ENCODE measurements at places on chromosomes 7 and 10. TPM values are rescaled to one million over a fixed set of nuclear protein-coding genes. Genes with fewer than 3 reads are reported as not detected.

Gene C10orf143
- 4.8 TPM for total RNA-seq

Gene SLC13A1
- total RNA-seq = 132 TPM

Gene NODAL
- total RNA-seq = 0.12 TPM

DNA sequence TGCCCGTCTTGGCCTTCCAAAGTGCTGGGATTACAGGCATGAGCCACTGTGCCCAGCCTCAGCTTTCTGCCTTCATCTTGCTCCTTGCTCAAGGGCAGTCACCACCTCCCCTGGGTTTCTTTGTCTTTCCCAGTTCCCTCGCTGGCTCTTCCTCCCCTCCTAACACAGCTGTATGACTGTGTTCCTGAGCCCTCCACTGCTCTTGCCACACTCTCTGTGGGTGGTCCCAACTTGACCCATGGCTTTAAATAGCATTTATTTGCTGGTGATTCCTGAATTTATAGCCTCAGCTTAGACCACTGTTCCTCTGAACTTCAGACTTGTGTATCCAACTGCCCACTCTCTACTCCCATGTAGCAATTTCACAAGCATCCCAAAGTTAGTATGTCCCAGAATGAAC, 181.3 kb downstream of the BAMBI start:
- no peak for DNase-seq

Gene SUMF2
- 245 TPM for total RNA-seq

- no peak for DNase-seq
These were observed 71.7 kb downstream of the TAF3 start for GRCh38 chr10:7889947-7890542.

Gene EPO
- total RNA-seq = not detected

Gene BEND7
- 43.5 TPM for total RNA-seq

Gene PAX4
- total RNA-seq = not detected

GRCh38 chr7:4828720-4829383, 33.0 kb downstream of the PAPOLB start:
- DNase-seq = no peak

Gene NACAD
- total RNA-seq = 4.9 TPM

Gene EVX1
- not detected for total RNA-seq

- no peak for DNase-seq
These were observed 72.4 kb upstream of the CXCL12 start for GRCh38 chr10:44457259-44457658.

DNA sequence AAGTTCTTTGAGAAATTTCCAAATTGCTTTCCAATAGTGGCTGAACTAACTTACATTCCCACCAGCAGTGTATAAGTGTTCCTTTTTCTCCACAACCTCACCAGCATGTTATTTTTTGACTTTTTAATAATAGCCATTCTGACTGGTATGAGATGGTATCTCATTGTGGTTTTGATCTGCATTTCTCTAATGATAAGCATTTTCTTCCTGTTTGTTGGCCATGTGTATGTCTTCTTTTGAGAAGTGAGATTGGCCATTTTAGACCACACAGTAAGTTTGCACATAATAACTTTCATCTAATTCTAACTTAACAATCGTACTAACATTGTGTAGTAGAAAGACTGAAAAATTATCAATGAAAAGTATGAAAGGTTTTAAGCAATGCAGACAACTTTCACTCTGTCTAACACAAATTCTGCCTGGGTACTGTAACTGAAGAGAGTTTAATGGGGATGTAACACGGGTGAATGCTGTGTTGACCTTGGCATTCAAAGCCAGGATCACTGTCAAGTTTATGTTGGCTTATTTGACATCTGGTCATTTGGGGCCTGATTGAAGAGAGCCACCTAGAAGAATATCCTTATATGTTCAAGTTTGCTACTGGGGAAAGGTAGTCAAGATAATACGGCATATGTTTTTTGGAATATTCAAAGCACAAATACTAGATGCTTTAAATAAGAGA, 50.4 kb downstream of the FAM171A1 start:
- no peak for DNase-seq

DNA sequence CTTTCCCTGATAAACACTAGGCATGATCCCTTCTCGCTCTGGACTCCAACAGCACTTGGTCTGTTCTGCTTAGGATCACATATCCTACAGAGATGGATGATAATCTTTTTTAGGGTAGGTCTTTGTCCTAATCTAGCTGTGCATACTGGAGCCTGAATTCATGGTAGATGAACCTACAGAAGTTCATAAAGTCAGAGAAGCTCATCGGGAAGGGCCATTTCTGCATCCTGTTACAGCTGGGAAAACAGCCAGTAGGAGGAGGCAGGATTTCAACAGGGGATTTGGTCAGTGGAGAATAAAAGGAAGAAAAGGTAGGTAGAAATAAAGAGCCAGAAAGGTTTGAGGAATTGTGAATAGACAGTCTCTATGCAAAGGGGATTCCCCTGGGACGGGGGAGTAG, 101.4 kb downstream of the ANK3 start:
- no peak for DNase-seq

Gene IFIT1
- 14.4 TPM for total RNA-seq

- no peak for DNase-seq
These were observed 15.5 kb upstream of the HOXA13 start for GRCh38 chr7:27215356-27215755.

Gene DYNC1I1
- 2.7 TPM for total RNA-seq

GRCh38 chr10:21547246-21547645, 13.2 kb downstream of the MLLT10 start:
- no peak for DNase-seq

GRCh38 chr10:69552268-69552667, 21.0 kb downstream of the NEUROG3 start:
- no peak for DNase-seq

DNA sequence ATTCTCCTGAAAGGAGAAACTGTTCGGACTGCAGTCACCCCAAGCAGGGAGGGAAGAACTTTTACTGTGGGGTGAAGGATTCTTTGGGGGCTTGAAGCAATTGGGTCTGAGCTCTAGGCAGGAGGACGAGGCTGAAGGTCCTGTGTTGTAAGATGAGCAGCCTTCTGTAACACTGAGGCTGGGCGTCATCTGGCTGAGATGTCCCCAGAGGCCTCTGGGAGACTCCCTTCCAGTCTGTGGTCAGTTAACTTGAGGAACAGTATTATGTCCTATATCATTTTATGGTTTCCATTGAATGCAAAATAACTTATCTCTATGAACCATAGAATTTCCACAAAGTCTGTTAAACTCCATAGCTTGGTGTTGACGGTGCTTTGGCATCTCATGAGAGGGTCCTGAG, 26.3 kb downstream of the FIGNL1 start:
- DNase-seq = no peak

All from mucosa of gallbladder (tissue), 1 donor.